ENCODE measurements at places on chromosomes 2 and 18.

DNA sequence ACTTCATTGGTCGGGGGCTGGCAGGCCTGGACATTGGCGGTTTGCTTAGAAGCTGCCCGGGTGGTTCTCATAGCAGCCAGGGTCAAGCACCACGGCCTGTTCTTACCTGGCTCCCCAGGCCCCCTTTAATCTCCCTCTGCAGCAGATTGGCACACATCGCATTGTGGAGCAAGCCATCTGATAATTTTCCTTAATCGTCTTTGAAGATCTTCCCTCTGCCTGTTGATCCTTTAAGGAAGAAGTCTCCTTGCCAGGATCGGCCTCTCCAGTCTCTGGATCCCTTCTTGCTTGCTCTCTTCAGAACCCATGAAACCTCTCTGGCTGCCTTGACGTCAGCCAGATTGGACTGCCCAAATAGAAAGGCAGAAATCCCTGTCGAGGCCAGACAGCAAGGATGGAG lies 75.8 kb downstream of the NEDD4L start:
- no peak for DNase-seq

- no peak for DNase-seq
These were observed 5.0 kb upstream of the ABCA12 start for GRCh38 chr2:215143458-215143857.

DNA sequence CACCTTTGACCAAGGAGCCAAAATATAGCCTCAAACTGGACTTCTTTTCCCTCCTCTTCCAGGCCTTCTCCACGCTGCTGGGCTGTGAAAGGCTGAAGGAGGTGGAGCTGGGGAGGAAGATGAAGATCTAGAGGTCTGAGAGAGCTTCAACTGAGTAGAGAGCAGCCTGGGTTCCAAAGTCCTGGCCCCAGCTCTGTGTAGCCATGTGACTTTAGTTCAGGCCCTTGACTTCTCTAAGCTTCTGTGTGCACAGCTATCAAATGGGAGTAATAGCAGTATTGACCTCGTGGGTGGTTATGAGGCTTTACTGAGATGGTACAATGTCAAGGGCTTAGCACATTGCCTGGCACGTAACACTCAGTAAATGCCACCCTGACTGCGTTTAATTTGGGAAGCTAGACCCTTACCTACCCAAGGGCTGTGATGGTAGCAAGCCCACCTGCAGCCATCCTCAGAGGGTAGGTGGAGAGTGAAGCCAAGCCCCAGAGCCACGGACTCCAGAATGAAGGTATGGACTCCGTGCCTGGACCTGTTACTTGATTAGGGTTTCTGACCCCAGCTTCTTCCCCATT lies 38.4 kb downstream of the SERTAD2 start:
- DNase-seq = no peak

- DNase-seq = no peak
These were observed 52.3 kb downstream of the ARHGAP28 start for GRCh38 chr18:6781796-6782195.

DNA sequence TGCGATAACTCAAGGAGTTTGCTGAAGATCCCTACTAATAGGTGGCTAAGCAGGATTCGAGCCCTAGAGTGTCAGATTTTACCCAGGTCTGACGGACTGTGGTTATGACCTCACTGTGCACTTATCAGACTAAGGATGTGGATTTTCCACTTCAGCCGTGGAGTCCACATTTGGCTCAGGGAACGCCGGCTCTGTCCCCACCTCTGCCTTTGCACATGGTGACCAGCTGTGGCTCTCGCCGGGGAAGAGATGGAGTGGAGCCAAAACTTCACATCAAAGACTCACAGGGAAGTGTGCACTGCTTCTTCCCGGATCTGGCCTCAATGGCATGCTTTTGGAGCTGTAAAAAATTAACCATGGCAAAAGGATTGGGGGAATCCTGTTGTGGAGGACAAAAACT lies 249.3 kb upstream of the APCDD1 start:
- no peak for DNase-seq

GRCh38 chr2:205471776-205472175 lies 210.5 kb upstream of the NRP2 start:
- DNase-seq = no peak

GRCh38 chr2:216985658-216986141 lies 125.8 kb upstream of the TNP1 start:
- no peak for DNase-seq

GRCh38 chr2:234081970-234082822 lies 31.7 kb downstream of the SPP2 start:
- no peak for DNase-seq

DNA sequence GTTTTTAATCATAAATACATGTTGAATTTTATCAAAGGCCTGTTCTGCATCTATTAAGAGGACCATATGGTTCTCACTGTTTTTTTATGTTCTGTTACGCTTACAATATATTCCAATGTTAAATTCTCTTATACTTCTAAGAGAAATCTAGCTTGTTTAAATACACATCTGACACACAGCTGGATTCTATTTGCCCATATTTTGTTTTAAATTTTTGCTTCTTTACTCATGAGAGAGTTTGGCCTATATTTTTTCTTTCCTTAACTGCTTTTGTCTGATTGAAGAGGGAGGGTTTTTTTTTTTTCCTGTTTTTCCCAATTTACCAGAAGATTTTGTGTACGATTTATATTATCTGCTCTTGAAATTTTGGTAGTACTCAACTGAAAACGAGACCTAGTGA lies 34.9 kb downstream of the RNF144A start:
- DNase-seq = no peak

GRCh38 chr18:2970772-2971659 lies 41.9 kb downstream of the LPIN2 start:
- no peak for DNase-seq

GRCh38 chr2:111155610-111156009 lies 34.9 kb downstream of the BCL2L11 start:
- DNase-seq = no peak

GRCh38 chr2:36266536-36267121 lies 88.9 kb upstream of the CRIM1 start:
- DNase-seq = peak; percentile 2

DNA sequence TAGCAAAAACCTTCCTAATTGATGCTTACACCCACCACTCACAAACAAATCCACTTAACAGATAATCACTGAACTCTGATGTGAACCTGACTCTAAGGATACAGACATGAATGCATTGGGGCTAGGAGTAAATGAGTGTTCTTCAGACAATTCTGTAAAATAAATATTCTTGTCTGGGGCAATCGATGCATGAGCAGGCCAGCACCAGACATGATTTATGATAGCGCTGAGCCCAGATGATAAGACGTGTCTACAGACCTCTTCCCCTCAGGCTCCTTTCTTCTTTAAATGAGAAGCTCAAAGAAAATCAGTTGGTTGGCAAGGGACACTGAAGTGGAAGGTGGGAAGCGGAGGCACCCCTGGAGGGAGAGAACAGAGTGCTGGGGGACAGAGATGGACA lies 27.3 kb upstream of the BIN1 start:
- no peak for DNase-seq

DNA sequence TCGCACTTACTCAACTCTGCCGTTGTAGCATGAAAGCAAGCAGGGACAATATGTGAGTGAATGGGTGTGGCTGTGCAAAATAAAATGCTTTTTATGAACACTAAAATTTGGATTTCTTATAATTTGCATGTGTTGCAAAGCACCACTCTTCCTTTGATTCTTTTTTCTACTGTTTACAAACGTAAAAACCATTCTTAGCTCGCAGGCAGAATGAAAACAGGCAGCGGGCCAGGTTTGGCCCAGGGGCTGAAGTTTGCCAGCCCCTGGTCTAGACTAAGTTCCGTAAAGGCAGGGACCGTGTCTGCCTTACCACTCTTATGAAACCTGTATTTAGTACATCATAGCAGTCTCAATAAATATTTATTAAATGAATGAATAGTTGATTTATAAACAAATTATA lies 83.7 kb upstream of the SPATS2L start:
- no peak for DNase-seq

DNA sequence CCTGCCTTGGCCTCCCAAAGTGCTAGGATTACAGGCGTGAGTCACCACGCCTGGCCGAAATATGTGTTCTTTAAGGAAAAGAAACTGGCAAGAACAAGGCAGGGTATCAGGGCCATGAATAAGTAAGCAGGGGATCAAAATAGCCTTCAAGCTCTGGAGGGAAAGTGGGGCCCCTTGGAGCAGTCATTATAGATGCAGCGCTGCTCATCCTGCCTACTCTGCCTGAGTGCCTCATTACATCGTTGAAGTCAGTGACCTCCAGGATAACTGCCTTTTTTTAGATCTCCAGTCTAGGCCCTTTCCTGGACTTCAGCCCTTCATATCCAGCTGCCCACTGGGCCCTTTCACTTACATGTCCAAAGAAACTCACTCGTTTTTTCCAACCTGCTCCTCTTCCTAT lies 69.8 kb upstream of the PPM1B start:
- DNase-seq = no peak

GRCh38 chr2:194567661-194568017 lies 1089.4 kb upstream of the SLC39A10 start:
- no peak for DNase-seq

- no peak for DNase-seq
These were observed 387.6 kb downstream of the FIGN start for GRCh38 chr2:163347982-163348856.

DNA sequence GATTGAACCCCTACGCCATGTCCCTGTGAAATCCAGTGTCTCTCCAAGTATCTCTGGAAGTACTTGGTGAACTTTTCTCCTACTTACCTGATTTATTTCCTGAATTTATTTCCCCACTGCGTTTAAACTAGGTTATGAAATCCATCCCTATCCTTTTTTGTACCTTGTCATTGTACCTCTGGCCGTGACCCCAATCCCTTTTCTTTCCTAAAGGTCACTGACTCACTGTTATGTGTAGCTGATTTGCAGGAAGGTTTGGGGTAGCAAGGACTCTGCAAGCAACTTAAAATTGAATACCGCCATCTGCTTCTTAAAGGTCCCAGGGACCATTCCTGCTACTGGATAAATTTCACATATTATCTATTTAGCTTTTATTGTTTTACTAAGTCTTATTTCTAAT lies 4.6 kb upstream of the ENOSF1 start:
- DNase-seq = no peak

DNA sequence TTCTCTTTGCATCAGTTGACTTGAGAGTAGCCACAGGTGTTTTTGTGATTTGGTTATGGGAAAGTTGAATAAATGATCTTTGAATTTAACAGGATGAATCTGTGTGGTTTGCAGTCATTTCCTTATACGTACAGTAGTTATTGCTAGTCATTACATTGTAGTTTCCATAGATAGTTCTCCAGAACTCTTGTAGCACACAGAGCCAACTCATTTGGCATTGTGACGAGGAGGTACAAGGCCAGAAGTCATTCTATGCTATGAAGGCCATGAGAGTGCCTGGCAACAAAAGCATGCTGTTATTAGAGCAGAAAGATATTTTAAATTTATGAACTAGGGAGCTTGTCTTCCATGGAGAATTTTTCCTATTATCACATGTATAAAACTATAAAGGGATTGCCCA lies 973.0 kb upstream of the CHAC2 start:
- no peak for DNase-seq

DNA sequence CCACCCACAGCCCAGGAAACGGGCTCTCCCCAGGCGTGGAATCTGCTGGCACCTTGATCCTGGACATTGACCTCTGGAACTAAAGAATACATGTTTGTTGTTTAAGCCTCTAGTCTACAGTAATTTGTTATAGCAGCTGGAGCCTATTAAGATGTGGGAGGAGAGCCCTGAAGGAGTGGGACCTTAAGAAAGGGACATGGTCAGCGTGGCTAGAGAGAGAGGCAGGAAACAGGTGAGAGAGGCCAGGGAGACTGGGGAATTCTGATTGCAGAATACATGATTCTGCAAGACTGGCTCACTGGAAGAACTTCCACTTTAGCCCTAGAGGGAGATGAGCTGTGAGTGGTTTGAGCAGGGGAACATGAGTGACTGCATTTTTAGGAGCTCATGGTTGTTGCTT lies 83.2 kb downstream of the CD8B2 start:
- no peak for DNase-seq

DNA sequence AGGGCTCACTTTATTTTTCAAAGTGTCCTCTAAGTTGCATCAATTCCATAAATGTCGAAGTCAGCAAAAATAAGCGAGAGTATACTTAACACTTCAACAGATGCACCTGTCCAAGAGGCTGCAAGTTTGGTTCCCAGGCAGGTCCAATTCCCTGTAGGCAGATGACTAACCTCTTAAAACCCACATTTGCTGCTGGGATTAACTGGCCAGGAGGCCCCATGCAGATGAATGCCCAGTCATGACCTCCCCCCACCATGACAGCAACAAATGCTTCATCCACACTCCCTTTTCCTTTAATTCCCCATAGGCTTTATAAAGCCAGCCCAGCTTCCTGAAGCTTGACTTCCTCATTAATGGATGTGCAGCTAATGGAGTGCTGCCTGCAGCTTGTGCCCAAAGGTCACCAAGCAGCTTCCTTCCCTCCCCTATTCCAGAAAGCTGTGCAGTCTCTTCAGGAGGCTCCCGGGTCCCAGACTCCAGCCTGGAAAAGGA lies 35.7 kb downstream of the REEP1 start:
- no peak for DNase-seq

DNA sequence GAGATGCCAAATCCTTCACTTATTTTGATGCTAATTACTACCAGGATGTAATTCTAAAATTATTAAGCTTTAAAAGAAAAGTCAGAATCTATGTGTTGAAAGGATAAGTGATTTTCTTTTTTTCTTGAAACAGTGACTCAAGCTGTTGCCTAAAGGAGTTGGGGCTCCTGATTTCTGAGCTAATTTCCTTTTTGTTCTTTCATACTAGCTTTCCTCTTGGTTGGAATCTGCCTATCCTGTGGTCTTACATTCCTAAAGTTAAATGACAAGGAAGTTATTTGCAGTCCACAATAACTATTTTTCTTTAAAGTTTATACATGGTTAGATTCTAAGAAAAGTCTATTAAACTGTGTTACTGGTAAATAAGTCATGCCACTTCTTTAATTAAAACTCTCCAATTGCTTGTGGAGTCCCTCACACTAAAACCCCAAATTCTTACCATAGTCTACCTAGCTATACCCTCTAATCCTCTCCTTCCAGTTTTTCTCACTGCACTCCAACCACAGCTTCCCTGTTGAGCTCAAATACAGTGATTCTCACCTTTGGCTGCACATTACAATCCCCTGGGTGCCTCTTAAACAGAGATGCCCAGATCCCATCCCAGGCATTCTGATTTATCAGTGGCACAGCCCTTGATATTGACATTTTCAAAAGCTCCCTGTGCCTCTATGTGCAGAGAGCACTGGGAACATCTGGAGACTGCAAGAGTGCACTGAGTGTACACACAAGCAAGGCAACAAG lies 63.3 kb upstream of the EFEMP1 start:
- DNase-seq = no peak

- no peak for DNase-seq
These were observed at the start of gene ASIC4 for GRCh38 chr2:219514196-219514761. Gene ASIC4 (plus strand): TSS chr2:219514482. CDS start chr2:219514725, 243 bp downstream.

DNA sequence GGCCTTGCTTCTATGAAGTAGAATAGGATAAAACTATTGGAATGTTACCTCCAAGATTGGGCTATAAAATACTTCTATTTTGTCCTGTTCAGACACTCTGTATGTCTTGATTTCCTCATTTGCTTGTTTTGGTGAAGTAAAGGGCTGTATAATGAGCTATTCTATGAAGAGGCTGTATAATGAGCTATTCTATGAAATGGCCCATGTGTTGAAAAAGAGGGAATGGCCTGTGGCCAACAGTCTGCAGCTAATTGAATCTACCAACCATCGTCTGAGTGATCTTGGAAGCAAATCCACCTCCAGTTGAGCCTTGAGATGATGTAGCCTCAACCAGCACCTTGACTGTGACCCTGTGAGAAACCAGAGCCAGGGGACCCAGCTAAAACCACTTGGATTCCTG lies 3.8 kb upstream of the SGPP2 start:
- DNase-seq = no peak

GRCh38 chr2:367246-367645 lies 79.4 kb upstream of the ALKAL2 start:
- no peak for DNase-seq
